Stimulated activated CD8-positive, alpha-beta memory T cell treated with anti-CD3 and anti-CD28 coated beads, Interleukin-2, amount 100 ng/mL, for 48 hours (primary cell): ENCODE measurements at places on chromosomes 16 and 17.

DNA sequence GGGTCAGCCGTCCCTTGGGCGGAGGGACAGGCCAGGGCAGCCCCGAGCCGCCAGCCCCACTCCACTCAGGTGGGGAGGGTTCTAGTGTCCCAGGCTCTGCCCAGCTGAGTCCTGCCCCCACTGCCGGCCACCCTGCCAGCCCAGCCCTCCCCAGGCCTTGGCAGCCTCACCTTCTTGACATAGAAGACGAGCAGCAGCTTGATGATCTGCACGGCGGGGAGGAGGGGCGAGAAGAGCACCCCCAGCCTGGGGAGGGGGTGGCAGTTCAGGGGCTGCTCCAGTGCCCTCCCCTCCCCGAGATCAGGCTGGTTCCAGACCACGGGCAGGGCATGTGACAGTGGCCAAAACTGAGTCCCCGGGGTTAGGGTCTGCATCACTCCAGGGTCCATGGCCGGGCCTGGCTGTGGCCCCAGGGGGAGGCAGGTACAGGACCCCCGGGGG lies 9.7 kb downstream of the TMC6 start:
- no peak for DNase-seq

DNA sequence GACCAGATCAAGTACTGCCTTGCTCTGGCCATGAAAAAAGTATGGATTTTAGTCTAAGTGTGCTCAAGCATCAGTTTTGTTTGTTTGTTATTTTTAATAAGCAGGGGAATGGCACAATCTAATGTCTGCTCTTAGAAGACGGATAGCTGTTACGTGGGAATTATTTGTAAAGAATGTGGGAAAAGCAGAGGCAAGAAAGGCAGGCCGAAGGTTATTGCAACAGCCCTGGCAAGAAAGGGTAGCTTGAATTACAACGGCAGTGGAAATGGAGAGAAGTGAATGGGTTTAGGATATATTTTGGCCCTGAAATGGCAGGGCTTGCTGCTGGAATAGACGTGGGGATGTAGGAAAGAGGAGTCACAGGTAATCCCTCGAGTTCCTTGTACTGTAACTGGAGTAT lies 987 bp upstream of the HASPIN start:
- no peak for DNase-seq

DNA sequence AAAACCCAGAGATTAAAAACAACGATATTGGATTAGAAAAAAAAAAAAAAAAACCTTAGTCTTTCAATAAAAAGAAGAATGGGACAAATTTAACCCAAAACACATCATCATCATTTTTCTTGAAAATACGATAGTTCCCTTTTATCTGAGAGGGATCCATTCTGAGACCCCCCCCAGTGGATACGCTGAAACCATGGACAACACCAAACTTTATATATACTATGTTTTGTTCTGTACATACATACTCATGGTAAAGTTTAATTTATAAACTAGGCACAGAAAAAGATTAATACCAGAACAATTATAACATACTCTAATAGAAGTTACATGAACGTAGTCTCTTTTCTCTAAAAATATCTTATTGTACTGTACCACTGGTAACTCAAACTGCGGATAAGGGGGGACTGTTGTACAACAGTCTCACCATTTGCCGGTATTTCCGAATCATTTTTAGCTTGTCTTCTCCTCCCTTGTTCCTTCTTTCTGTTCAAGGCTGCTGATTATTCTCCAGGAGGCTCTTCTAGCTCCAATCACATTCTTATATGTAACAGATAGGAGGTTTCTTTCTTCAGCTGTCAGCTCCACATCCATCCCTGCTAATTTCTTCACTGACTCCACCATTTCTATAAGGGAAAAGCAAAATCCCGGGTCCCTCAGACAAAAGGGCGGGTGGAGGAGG lies 37.0 kb downstream of the RNF135 start:
- DNase-seq = no peak

- no peak for DNase-seq
Observed at GRCh38 chr17:76243826-76244679, 3.8 kb upstream of the RNF157 start.
